GOT3 (cell line): ENCODE measurements at places on chromosomes 13 and 19.

- no peak for DNase-seq
Measured at GRCh38 chr13:105426441-105426840, 1109.0 kb downstream of the EFNB2 start.

DNA sequence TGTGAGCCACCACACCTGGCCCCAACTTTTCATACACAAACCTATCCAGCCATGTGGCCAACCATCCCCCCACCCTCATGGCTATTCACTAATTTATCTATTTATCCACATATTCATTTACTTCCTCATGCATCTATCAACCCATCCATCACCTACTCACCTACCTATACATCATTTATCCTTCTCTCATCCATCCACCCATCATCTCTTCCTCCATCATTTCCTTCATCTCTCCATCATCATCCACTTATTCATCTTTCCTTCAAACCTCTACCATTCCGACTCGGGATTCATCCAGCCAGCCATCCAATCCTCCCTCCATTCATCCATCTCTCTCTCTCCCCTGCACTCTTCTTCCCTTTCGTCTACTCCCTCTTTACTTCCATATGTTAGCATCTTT lies 54.6 kb downstream of the RYR1 start:
- no peak for DNase-seq

GRCh38 chr19:14655726-14656125 lies 18.9 kb downstream of the ADGRE3 start:
- DNase-seq, result no peak

GRCh38 chr13:28136916-28137315 lies 1.4 kb upstream of the PAN3 start:
- DNase-seq, result no peak

- no peak for DNase-seq
Measured at GRCh38 chr13:31964168-31964567, 67.4 kb upstream of the FRY start.

DNA sequence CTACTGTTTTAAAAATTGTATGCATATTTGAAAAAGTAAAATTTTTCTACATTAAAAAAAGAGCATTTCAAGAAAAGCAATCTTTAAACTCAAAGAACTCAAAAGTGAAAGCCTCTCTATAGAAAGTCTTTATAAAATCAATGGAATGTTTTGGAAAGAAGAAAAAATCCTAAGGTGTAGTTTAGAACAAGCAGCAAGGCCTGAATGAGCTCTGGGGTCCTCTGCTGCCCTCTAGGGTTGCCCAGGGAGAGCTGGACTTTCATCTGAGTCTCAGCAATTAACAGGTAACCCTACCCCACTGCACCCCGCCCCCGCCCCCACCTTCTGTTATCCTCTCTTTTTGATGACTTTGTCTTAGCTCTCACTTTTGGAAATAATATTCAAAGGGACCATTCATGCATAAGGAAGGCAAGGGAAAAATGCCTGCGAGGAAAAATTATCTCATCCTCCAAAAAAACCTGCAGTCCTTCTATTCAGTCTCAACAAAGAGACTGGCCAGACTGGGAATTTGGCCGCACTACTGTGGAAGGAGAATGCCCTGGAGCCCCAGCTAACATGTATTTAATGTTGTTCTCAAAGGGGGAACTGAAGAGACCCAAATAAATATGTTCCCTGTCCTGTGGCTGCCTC lies 24.1 kb downstream of the SLC25A30 start:
- DNase-seq, result no peak

GRCh38 chr19:45767410-45767880 lies 1.6 kb downstream of the SIX5 start:
- peak; percentile 28 for DNase-seq

- DNase-seq, result no peak
Measured at GRCh38 chr19:35329323-35329722, 336 bp downstream of the CD22 start.

GRCh38 chr19:45247136-45247535 lies 1.9 kb upstream of the EXOC3L2 start:
- no peak for DNase-seq

DNA sequence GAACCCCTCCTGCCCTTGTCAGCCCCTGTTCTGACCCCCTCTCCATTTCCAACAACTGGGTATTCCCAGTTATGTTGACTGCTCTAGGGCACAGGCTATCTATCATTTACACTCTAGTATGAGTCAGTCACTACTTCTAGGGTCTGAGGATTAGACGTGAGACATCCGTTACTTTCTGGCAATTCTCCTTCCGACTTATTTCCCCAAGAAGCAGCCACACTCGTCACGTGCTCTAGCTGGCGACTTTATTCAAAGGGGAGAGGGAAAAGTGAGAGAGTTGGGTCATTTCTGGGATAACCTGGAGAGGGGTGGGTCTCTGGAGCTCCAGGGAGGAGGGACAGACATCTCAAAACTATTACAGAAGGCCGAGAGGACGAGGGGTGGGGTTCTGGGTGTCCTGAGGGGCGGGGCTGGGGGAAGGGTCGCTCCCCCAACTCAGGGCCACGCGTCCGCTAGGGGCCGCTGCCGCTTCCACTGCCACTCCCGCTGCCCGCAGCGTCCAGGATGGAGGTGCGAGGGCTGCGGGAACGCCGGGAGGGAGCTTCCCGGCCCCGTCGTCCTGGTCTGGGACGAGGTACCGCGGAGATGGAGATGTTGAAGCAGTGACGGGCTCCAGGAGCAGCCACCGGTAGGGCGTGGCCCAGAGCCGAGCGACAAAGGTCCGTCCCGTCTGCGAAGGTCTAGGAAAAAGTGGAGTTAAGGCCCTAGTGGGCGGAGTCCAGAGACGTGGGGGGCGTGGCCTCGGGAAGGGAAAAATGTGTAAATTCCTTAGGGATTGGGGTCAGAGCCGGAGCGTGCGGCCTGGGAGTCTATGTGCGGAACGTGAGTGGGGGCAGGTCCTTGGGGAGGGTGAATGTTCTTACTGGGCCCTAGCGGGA lies 8.9 kb downstream of the RTBDN start:
- no peak for DNase-seq

GRCh38 chr19:16588824-16589577 lies 16.8 kb upstream of the SLC35E1 start:
- no peak for DNase-seq

DNA sequence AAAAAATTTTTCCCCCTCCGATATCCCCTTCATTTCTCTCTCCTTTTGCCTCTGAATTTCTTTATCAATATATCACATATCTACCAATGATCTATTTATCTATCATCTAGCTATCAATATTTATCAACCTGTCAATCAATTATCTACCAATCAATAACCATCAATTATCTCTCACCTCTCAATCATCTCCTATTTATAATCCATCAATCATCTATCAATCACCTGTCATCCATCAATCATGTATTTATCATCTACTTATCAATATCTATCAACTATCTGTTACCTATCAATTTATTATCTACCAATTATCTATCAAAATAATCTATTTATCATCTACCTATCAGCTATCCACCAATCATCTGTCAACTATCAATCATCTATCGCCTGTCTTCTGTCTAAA lies 17.1 kb downstream of the MBD3L1 start:
- DNase-seq, result no peak

DNA sequence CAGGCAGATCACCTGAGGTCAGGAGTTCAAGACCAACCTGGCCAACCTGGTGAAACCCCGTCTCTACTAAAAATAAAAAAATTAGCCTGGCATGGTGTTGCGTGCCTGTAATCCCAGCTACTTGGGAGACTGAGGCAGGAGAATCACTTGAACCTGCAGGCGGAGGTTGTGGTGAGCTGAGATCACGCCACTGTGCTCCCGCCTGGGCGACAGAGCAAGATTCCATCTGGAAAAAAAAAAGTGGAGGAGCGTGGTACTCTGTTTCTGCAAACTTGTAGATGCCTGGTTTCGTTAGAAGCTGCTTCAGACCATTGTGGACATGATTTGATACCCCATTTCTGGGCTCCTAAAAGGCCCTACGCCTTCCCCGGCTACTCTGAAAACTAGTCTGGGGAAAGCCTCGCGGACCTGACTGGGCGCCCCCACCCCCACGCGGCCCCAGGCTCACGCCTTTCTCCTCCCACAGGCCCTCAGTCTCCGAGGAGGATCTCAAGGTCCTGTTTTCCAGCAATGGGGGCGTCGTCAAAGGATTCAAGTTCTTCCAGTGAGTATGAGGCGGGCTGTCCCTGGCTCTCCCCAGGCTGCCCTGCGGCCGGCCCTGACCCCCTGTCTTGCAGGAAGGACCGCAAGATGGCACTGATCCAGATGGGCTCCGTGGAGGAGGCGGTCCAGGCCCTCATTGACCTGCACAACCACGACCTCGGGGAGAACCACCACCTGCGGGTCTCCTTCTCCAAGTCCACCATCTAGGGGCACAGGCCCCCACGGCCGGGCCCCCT lies 11.5 kb downstream of the PLPPR3 start:
- DNase-seq, result no peak

DNA sequence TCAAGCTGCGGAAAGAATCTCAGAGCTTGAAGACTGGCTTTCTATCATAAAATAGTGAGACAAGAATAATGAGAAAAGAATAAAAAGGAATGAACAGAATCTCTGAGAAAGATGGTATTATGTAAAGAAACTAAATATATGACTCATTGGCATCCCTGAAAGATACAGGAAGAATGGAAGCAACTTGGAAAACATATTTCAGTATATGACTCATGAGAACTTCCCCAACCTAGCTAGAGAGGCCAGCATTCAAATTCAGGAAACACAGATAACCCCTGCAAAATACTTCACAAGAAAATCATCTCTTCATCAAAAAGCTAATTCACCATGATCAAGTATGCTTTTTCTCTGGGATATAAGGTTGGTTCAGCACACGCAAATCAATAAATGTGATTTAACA lies 2318.0 kb downstream of the PCDH9 start:
- DNase-seq, result no peak

GRCh38 chr13:32173881-32174280 lies 141.3 kb downstream of the ZAR1L start:
- no peak for DNase-seq

DNA sequence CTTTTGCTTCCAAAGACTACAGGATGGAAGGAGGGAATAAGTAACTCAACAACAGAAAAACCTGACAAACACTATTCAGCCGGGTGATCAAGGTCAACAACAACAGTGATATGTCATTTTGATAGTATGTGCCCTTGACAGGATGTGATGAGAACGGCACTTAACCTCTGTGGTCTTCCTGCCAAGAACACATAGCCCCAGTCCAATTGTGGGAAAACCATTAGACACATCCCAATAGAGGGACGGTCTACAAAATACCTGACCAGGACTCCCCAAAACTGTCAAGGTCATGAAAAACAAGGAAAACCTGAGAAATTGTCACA lies 43.1 kb upstream of the AMER2 start:
- DNase-seq, result no peak

DNA sequence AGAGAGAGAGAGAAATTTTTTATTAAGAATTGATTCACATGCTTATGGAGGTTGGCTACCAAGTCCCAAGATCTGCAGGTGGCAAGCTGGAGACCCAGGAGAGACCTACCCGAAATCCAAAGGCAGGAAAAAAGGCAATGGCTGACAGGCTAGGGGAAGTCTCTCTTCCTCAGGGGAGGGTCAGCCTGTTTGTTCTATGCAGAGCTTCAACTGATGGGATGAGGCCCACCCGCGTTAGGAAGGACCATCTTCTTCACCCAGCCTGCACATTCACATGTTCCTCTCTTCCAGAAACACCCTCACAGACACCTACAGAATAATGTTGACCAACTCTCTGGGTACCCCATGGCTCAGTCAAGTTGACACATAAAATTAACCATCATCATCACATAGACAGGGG lies 65.3 kb upstream of the SERP2 start:
- no peak for DNase-seq

DNA sequence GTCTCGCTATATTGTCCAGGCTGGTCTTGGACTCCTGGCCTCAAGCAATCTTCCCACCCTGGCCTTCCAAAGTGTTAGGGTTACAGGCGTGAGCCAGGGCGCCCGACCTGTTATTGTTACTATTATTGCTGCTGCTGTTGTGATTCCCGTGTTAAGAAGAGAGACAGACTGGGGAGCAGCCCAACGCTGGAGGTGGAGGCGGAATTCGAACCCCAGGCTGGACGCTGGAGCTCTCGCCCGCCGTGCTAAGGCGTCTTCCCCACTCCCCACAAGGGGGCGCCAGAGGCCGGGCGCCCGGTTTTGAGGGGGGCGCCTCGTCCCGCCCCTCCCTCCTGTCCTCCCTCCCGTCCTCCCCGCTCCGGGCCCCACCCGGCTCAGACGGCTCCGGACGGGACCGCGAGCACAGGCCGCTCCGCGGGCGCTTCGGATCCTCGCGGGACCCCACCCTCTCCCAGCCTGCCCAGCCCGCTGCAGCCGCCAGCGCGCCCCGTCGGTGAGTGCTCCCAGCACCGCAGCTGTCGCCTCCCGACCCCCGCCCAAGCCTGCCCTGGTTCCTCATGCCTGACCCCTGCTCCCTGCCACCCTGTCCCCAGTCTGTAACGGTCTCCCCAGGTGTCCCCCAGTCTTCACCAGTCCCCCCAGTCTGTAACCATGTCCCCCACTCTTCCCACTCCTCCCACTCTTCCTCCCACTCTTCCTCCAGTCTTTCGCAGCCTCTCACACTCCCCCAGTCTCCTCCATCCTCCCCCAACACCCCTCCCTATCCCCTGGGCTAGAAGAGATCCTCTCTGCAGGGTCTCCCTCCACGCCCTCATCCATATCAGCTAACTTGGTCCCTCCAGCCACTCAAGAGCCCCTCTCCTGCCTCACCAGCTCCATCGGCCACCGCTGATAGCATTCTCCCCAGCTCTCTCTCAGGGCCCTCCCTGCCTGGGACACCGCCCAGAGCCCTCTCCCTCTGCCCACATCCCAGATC lies at the start of gene EHD2:
TSS of gene EHD2 (plus strand) at position 377 of the 976 bp plus-strand sequence. CDS start 3,191 bp downstream, outside the sequence.
- peak; percentile 56 for DNase-seq

GRCh38 chr19:19662871-19663255 lies 613 bp downstream of the ATP13A1 start:
- no peak for DNase-seq

DNA sequence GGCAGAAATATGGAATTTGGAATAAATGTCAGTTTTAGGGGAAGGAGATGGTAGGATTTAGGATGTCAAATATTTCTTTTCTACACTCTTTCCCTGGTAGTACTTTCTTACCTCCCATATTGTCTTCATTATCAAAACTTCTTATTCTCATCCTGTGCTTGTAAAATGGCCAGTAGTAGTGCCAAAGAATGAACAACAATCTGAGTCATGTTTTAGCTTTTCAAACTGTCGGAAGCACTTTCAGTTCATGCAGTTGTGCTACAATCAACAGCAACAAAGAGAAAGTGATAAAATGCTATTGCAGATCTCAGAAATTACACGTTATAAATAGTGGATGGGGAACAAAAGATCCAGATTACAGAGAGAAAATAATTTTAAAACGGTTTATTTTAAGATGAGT lies 193.7 kb upstream of the RXFP2 start:
- DNase-seq, result no peak

GRCh38 chr19:3606174-3606689 lies 443 bp downstream of the TBXA2R start:
- no peak for DNase-seq

GRCh38 chr19:48887861-48888612 lies 10.5 kb downstream of the TULP2 start:
- DNase-seq, result no peak

DNA sequence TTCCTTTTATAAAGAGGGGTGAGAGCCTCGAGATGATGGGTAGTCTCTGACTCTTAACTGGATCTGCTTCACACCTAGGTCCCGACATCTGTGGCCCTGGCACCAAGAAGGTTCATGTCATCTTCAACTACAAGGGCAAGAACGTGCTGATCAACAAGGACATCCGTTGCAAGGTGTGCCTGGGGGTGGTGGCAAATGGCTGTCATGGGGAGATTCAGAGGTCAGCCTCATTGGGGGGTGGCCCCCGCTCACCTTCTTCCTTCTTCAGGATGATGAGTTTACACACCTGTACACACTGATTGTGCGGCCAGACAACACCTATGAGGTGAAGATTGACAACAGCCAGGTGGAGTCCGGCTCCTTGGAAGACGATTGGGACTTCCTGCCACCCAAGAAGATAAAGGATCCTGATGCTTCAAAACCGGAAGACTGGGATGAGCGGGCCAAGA lies 1.6 kb downstream of the CALR start:
- DNase-seq, result no peak
